ENCODE measurements at places on chromosomes 7 and 10.

- DNase-seq: no peak
These were observed 84.4 kb downstream of the LHPP start for GRCh38 chr10:124546055-124546369.

DNA sequence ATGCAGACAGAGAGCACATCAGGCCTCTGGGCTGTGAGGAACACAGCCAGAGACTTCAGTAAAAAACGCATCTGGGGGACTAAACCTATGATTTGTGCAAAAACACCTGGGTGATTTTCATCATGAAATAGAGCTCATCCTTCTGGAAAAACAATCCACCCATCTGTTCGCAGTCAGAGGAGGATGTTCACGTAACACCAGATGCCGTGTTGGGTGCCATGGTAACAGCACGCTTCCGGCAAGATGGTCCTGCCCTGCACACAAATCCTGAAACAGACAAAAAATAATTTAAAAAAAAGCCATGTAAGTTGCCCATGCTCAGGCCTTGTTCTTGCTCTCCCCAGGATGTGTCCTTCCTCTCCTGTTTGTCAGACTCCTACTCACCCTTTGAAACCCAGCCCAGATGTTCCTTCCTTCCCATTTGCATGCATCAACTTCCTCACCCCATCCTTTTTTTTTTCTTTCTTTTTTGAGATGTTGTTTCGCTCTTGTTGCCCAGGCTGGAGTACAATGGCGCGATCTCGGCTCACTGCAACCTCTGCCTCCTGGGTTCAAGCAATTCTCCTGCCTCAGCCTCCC lies 28.3 kb upstream of the GNA12 start:
- no peak for DNase-seq

GRCh38 chr7:102132209-102132752 lies 154.4 kb upstream of the SH2B2 start:
- DNase-seq: no peak

DNA sequence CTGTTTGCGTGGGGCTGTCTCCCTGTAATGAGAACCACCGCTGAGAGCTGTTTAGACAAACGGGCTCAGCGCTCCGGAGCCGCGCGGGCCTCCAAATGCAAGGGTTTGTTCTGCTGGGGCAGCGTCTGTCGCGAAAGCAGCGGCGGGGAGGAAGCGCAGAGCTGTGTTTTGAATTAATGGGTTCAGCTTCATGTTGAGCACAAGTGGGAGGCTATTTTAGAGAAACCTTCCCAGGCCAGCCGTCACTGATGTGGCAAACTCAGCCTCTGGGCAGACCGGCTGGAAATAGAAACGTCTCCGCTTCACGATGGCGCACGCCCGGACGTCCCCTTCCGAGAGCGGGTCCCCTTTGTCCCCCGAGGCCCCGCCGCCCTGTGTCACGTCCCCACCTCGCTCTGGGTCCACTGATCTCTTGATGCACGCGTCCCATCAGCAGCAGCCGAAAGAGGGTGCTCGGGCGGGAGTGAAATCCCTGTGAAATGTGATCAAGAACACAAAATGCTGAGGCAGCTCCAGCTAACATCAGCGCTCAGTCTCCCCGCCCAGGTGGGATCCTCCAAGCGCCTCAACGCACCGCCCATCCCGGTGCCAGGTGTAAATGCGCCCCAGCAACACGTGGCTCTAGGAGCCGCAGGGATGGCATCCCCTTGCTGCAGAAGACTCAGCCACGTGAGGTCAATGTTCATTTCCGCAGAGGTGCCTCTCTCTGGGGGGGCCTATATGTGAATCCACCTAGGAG lies 44.9 kb downstream of the BAMBI start:
- DNase-seq: no peak

- DNase-seq: no peak
These were observed 171.2 kb upstream of the COL1A2 start for GRCh38 chr7:94223375-94224084.

All from stimulated activated effector memory CD8-positive, alpha-beta T cell treated with anti-CD3 and anti-CD28 coated beads, Interleukin-12 subunit alpha, Interleukin-12 subunit beta, amount 100 ng/mL, for 72 hours (primary cell).